ENCODE measurements at places on chromosomes 7 and 10.

- peak; percentile 74 for DNase-seq
Measured at GRCh38 chr7:30845426-30846135, 66.1 kb upstream of the AQP1 start.

- no peak for DNase-seq
Measured at GRCh38 chr10:126565441-126565840, 105.1 kb downstream of the C10orf90 start.

DNA sequence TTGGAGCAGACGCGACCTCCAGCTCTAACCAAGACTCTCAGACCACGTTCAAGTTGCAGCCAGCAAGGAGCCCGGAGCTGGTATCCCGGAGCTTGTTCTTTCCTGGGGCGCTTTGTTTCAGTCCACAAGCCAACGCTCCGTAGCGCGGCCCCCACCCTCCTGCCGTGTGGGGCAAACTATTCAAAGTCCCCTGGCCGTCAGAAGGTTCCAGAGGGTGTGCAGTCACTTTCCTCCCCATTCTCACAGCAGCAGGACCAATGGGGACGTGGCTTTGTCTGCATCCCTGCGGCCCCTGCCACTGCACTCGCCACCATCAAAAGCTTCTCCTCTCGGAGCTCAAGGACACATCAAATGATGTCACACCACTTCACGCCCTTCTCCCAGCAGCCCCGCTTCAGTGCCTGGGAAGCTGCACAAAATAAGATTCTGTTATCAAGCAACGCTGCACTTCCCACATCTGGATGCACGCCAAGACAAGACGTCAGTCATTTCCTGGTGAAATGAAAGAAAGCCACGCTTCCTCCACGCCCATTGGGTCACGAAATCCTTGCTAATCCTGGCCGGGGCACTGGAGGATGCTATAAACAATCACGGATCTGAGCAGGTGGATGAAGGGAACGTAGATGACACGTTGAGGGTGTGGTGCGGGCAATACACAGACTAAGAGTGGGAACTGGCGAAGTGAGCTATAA lies 348.2 kb downstream of the PTPRN2 start:
- DNase-seq, result no peak

GRCh38 chr7:27616914-27617548 lies 45.7 kb downstream of the HIBADH start:
- no peak for DNase-seq

- no peak for DNase-seq
Measured at GRCh38 chr10:112375721-112376395, 1.9 kb downstream of the ACSL5 start.

DNA sequence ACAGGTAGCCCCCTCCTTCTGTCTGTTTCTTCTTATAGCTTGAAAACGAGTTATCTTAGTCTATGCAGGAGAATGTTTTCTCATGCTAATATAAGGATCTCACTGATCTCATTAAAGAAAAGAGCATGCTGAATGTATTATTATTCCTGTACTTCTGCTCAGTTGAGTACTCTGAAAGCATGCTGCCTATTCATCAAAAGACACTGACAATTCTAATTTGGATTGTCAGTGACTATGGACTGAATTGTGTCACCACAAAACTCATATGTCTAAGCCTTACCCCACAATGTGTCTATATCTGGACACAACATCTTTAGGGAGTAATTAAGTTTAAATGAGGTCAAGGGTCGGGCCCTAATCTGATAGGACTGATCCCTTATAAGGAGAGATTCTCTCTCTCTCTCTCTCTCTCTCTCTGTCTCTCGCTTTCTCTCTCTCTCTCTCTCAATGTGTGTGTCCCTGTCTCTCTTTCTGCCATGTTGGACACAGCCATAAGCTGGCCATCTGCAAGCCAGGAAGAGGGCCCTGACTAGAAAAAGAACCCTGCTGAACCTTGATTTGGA lies 98.4 kb downstream of the GNAT3 start:
- no peak for DNase-seq

DNA sequence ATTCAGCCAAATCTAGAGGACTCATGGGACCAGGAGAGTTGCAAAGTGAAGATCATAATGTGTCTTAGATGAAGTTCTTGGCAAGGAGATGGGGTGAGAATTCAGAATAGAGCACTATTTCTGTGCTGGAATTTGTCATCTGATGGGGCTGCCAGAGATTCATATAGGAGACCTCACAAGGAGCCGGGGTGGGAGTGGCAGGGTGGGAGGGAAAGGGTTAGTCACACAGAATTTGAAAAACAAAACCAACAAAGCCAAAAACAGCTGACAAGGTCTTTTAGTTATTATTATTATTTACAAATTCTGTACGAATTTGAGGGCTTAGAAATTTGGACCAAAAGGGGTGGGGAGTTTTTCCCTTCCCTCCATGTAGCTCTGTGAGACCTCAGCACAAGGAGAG lies 1.7 kb downstream of the SLC13A1 start:
- no peak for DNase-seq

GRCh38 chr10:122557516-122557915 lies 3.0 kb upstream of the DMBT1 start:
- DNase-seq, result no peak

DNA sequence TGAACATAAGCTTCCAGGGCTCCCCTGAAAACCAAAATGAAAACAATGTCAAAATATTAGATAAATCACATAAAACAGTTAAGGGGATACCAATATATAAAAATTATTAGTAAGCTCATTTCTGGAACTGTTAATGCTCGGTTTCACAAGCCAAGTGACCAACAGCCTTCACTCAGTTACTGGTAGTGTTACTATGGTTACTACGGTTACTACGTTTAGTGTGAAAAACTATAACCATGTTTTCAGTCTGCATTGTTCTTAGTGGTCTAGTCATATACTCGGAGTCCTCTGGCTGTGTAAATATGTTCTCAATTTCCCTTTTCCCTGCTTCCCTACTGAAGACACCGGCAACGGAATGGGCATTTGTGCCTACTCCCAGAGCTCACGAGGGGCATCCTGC lies 34.8 kb downstream of the HBP1 start:
- no peak for DNase-seq

GRCh38 chr10:131979821-131980270 lies 1.9 kb downstream of the BNIP3 start:
- peak; percentile 78 for DNase-seq

DNA sequence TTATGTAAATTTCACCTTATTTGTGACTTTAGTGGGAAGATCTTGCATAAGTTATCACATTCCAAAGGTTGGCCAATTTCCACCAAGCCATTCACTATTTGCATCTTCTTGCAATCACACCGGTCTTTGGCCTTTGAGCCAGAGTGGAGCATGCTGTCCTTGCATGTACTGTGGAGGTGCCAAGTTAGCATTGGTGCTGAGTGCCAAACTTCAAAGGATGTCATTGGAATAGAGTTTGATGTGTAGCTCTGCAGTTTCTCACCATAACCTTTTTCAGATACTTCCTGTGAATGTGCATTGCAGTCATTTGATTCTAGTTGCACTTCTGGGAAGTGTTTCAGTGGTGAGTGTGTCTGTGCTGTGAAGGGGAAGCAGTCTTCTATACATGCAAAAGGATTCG lies 620.6 kb downstream of the SUGCT start:
- DNase-seq, result no peak

- DNase-seq, result peak; percentile 46
Measured at GRCh38 chr10:86652361-86653202, 1.8 kb upstream of the OPN4 start.

Data from suprapubic skin (tissue), 4 donors.